ENCODE measurements at places on chromosomes 2 and 18.

GRCh38 chr2:14572633-14573032 lies 59.9 kb upstream of the LRATD1 start:
- no peak for DNase-seq

DNA sequence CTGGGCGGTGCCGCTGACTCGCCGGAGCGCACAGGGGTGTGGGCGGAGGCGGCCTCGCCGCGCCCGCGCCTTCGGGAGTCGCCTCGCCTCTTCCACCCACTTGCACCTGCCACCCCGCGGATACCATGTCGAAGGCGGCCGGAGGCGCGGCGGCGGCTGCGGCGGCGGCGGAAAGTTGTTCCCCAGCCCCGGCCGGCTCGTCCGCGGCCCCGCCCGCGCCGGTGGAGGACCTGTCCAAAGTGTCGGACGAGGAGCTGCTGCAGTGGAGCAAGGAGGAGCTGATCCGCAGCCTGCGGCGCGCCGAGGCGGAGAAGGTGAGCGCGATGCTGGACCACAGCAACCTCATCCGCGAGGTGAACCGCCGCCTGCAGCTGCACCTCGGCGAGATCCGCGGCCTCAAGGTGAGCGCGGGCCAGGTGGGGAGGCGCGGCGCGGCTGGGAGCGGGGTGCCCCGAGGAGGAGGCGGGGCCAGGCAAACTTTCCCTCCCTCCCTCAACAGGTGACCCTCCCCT lies 766 bp downstream of the CCDC85A start:
- no peak for DNase-seq

DNA sequence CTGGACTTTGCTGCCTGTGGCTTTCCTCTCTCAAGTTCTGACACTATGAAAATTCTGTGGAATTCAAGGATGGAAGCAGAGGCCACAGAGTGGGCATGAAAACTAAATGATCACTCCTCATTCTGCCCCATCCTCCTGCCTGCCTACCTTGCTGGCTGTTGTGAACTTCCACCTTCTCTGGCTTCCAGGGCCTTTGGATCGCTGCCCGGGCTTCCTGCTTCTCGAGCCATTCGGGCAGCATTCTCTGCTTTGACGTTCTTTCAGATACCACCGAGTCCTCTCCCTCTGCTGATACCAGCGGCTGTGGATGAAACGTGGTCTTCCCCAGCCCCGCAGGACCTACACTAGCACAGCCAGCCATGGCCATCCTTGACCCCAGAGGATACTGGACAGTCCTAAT lies 327.7 kb upstream of the SLC14A2 start:
- DNase-seq: no peak

GRCh38 chr2:182907081-182907830 lies 40.8 kb upstream of the FRZB start:
- no peak for DNase-seq

DNA sequence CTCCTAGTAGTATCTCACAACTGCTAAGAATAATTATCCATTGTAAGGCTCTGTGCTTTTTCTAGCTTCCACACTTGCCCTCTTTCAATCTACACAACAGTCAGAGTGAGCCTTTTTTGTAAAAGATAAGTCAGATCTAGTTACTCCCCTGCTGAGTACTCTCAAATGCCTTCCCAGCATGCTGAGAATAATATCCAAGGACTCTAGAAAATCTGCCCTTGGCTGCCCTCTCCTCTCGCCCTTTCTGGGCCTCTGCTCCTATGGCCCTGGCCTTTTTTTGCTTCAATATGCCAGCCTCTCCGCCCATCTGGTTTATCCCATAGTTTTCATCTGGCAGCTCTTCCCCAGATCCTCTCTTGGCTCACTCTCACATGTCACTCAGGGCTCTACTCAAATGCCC lies 455.9 kb upstream of the UBE2E3 start:
- DNase-seq: no peak

DNA sequence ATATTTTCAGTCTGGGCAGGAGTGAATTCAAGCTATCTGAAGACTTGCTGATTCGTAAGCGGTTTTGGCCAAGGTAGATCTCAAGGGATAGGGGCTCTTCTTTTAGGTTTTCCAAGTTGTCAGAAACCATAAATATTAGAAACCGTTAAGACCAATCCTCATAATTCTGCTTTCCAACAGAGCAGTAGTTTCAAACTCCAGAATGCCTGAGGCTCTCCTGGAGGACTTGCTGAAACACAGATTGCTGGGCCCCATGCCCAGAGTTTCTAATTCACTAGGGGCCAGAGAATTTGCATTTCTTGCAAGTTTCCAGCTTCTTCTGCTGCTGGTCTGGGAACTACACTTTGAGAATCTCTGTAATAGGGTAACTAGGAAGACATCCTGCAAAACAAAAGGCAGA lies 1855.7 kb upstream of the CELF4 start:
- DNase-seq: no peak

DNA sequence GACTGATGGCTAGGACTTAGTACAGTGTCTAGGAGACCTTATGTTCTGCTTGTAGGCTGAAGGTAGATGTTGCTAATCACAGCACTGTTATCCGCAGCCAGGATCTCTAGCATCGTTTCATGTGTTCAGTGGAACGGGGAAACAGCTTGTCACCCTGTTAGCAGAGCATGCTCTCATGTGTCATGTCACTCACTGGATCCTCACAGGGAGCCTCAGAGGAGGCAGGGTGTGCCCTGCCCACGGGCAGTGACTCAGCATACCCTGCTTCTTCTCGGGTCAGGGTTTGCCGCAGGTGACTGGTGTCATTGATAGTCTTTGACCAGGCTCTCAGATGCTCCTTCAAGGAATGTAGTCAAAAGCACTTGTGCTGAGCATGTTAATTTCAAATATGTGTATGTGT lies 44.4 kb downstream of the RPIA start:
- DNase-seq: no peak

DNA sequence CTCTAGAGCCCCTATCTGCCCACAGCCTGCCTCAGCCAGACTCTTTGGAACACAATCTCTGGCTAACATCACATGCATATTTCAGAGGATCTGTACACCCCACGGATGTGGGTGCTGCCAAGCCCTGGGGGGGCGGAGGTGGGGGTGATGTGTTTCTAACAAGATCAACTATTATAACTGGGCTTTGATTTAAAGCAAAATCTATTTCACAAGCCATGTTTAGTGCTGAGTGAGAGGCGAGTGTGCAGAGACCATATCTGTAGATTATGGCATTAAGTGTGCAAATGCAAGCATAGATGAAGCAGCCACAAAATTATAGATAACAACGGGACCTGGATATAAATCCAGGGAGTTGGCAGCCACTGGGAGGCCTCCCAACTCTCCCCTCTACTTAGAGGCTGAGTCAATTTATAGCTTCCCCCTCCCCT lies 135.8 kb upstream of the SMAD2 start:
- DNase-seq: no peak

GRCh38 chr18:27314996-27315395 lies 129.9 kb upstream of the CHST9 start:
- DNase-seq: no peak

DNA sequence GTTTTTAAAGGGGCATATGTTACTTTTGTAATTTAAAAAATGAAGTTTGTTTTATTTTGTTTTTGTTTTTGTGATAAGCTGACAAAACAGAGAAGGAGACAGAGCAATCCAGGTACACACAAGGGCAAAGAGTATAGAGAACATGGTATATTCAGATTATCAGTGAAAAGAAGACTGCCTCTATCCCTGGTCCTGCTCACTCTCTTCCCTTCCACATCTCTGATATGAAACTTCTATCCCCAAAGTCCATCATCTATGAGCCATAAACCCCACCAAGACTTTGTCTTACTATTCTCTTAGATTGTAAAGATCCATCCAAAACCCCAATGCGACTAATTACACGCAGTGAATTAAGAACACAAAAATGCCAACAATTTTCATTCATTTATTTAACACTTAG lies 16.6 kb downstream of the ROCK2 start:
- no peak for DNase-seq

GRCh38 chr2:140401056-140401455 lies 1620.9 kb upstream of the NXPH2 start:
- no peak for DNase-seq

DNA sequence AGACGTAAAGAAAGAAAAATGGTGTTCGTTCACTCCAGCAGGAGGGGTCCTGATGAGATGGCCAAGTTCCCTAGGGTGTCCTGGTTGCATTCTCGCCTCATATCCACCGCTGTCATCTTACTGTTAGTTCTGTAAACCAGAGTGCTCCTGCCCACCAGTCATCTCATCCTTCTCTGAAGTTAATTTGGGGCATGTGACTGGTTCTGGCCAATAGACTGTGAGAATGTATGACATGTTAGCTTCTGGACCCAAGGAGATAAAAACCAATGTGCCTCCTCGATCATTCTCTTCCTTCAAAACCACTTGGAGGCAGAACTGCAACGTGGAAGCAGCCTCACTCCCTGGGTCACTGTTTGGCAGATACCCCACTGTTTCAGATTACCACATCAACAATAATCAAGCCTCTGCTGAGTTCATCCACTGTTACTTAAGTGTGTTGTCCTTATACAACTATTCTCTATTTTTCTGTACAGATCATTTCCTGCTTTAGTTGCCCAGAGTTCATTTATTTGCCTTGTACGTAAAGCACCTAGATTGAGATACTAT lies 759.1 kb downstream of the TSN start:
- DNase-seq: no peak

GRCh38 chr18:36672437-36673344 lies 156.1 kb downstream of the TPGS2 start:
- no peak for DNase-seq

- no peak for DNase-seq
These were observed 544.8 kb downstream of the ARHGAP15 start for GRCh38 chr2:143674051-143674450.

DNA sequence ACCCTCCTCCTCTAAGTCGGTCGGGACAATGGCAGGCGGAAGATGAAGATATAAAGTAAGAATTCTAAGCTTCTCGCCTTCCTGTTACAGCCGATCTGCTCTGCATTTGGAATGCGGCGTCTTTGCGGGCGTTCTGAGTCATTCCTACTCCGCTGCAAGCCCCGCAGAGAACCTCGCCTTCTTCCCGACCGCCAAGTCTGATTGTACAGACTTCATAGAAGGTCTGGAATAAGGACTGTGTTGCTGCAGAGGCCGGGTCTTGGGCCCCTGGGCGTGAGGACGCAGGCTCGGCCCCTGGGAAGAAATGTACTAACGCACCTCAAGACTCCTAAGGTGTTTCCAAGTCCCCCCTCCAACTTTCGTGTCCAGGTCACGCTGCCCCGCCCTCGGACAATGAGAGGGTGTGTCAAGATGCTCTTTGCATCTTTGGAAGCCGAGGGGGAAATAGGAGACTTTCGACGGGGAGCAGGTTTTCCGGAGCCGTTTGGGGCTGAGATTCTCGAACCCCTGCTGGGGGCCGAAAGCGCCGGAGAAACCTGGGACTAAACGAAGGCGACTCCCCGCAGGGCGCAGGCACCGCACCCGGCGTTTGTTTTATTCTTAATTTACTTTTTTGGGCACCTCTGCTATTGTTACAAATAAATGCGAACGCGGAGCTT lies 12.7 kb upstream of the PAX3 start:
- no peak for DNase-seq

DNA sequence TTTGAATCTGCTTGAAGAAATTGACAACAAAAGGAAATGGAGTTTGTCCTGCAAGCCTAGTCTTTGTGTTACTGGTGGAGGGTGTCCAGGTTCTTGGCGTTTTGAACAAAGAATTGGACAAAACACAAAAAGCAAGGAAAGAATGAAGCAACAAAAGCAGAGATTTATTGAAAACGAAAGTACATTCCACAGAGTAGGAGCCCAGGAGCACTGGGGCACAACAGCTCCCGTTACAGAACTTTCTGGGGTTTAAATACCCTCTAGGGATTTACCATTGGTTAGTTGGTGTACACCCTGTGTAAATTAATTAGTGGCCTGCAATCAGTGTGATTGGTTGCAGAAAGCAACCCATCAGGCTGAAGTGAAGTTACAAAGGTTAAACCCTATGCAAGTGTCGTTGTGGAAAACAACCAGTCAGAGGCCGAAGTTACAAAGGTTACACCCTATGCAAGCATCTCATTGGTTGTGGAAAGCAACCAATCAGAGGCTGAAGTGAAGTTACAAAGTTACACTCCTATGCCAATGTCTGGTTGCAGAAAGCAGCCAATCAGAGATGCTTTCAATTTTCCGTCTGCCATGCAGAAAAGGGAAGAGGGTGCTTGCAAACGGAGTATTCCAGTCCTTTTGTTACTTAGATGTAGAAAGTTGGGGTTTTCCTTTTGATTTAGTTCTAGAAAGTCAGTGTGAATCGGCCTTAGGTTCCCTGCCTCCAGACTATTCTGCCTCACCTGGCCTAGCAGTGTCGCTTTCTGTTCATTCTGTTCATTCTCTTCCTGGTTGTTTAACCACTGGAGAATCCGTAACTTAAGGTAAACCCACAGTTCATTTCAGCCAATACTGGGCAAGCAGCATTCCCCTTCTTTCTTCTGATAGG lies 47.6 kb upstream of the PTH2R start:
- no peak for DNase-seq

DNA sequence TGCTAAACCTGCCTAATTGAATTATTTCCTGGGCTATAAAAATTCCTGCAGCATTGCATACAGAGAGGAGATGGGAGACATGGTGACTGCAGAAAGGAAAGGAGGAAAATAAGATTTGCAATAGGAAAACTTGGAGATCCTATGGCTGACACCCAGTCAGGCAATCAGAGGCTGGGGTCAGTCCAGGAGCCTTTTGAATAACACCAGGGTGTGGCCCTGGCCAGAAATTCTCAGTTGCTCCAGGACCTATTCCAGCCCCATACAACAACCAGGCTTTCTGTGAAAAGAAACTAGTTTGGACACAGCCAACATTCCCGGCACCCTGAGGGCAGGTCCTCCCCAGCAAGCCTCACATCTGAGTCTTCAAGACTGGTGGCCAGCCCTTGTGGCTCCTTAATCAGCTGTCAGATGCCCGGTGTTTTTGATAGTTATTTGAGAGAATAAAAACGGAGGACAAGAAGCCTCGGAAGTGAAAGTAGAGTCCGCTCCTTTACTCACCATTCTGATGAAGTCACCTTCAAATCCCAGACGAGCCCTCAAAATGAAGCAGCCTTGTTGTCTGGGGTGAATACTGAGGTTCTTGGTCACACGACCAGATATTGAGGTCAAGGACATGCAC lies 31.1 kb upstream of the GMCL1 start:
- DNase-seq: no peak

DNA sequence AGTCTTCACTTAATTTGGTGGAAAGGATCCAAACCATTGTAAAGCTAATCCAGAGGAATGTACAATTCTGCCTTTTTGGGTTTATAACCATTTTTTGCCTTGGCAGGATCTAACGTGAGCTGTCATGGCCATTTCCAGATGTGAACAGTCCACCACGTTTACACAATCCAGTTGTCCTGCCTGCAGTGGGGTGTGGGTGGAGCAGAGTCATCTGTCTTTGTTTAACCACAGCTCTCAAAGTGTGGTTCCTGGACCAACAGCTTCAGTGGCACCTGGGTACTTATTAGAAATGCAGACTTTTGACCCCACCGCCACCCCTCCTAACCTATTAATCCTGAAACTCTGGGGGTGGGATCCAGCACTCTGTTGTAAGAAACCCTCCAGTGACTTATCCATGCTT lies 35.9 kb downstream of the FHOD3 start:
- no peak for DNase-seq

DNA sequence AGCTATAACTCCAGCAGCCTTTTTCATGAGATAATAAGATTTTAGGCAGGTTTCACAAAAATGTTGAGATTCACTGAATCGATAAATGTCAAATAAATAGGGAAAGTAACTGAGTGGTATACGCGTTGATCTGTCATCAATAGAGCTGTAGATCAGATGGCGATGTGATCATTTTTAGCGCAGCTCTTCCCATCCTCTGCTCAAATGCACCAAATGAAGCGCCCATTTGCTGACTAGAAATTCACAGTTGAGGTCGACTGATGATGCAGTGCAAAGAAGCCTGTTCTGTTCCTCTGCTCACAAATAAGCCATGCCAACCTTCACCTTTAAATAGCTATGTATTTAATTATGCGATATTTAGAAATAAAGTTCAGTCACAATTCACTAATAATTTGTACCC lies 693.5 kb downstream of the ARHGAP15 start:
- DNase-seq: no peak

All from CD4-positive, alpha-beta T cell treated with Interleukin-6 at 100 ng/mL for 8 hours (primary cell).